HS-5 (cell line): ENCODE measurements at places on chromosomes 16 and 17.

- no peak for DNase-seq
Observed at GRCh38 chr16:85275533-85276249, 163.4 kb upstream of the CIBAR2 start.

- no peak for DNase-seq
Observed at GRCh38 chr17:78359321-78359996, 418 bp downstream of the SOCS3 start.

DNA sequence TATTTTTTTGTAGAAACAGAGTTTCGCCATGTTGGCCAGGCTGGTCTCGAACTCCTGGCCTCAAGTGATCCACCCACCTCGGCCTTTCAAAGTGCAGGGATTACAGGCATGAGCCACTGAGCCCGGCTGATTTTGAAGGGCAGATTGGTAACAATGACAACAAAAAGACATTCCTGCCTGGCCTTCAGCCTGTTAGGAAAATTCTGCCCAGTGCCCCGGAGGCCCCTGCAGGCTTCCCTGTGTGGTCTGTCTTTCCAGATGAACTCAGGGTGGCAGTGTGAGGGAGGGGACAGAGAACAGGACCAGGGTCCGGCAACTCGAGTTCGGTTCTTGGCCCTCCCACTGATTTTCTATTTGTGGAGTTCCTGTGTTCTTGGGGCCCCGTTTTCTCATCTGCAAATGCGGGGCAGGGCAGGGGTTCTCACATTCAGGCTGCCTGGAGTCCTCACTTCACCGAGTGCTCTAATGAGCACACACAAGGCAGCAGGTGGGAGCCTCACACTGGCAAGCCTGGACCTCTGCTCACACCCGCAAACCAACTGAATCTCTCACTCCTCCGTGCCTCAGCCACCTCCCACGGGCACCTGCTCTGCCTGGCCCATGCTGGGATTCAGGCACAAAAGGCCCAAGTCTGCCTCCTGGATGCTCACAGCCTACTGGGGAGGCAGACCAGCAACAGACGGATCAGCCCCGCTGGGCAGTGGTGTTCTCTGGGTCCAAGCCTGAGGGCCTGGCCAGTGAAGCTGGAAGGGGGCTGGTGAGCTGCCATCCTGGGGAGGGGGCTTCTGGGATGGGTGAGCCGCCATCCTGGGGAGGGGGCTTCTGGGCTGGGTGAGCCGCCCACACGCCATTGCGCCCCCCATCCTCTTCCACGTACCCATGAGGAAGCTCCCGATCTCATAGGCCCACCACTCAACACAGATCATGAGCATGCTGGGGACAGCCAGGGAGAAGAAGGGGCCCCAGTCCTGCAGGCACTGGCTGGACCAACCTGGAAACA, 10.3 kb downstream of the SLC47A2 start:
- DNase-seq: no peak

DNA sequence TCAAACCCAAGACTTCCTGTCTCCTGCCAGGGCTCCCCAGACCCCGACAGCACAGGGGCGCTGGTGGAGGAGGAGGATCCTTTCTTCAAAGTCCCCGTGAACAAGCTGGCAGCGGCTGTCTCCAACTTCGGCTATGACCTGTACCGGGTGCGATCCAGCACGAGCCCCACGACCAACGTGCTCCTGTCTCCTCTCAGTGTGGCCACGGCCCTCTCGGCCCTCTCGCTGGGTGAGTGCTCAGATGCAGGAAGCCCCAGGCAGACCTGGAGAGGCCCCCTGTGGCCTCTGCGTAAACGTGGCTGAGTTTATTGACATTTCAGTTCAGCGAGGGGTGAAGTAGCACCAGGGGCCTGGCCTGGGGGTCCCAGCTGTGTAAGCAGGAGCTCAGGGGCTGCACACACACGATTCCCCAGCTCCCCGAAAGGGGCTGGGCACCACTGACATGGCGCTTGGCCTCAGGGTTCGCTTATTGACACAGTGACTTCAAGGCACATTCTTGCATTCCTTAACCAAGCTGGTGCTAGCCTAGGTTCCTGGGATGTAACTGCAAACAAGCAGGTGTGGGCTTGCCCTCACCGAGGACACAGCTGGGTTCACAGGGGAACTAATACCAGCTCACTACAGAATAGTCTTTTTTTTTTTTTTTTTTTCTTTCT, 8.1 kb downstream of the SERPINF1 start:
- no peak for DNase-seq

- DNase-seq: peak; percentile 79
Observed at GRCh38 chr16:24977678-24978075, 37.5 kb downstream of the ARHGAP17 start.

GRCh38 chr17:78428025-78428575, 49.7 kb downstream of the PGS1 start:
- DNase-seq: no peak

- no peak for DNase-seq
Observed at GRCh38 chr17:19005137-19005773, 691 bp upstream of the FAM83G start.

DNA sequence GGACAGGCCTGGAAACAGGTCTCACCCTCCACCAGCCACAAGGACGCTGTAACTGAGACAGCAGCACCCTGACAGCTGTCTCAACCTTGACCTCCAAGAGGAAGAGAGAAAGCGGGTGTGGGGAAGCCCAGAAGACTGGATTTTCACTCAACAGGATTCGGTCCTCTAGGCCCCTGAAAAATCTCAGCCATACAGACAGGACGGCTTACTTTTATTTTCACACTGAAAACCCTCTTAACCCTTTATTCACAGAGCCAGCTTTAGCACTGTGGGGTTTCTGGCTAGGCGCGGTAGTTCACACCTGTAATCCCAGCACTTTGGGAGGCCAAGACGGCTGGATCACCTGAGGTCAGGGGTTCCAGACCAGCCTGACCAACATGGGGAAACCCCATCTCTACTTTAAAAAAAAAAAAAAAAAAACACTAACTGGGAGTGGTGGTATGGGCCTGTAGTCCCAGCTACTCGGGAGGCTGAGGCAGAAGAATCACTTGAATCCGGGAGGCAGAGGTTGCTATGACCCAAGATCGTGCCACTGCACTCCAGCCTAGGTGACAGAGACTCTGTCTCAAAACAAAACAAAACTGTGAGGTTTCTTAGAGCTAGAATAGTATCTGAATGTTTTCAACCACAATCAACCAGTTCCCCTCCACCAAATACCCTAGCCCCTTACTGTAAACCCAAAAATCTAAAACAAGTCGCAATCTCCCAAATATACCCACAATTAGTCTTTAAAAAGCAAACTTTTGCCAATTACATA, 5.3 kb downstream of the ANKRD11 start:
- DNase-seq: no peak

DNA sequence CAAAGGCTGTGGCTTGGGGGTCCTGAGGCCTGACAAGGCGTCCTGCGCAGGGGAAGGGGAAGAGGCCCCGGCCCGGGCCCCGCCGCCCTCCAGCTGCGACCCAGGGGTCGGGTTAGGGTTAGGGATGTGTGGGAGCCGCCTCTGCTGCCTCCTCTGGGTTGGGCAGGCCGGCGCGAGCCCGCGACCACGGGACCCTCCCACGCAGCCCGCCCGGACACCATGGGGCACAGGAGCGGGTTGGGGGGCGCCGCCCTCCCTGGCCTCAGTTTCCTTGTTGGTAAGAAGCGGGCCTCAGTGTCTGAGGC, 386 bp downstream of the CIAO3 start:
- DNase-seq: no peak

DNA sequence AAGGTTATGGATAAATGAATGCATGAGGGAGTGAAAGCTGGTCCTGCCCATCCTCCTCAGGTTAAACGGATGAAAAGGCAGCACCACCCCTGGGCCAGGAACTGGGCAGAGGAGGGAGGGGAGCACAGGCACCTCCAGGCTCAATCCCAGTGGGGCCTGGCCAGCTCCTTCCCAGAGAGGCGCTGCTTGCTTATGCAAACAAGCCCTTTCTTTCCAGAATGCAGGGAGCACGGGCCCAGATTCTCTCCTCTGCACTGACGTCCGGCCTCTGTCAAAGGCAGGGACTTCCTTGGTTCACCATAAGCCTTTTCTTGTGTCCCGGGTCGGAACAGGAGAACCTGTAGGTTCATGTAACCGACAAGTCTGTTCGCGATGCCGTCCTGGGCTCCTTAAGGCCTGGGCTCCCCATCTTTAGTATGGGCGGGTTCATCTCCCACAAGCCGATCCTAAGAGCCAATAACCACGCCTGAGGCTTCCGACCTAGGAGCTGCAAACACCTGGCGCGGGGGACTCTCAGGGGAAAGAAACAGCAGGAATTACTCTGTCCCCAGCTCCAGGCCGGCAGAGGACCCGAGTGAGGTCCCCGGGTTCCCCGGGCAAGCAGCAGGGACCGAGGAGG, 16.3 kb downstream of the ENPP7 start:
- DNase-seq: no peak

- DNase-seq: no peak
Observed at GRCh38 chr17:37025847-37026530, 77.2 kb downstream of the AATF start.

DNA sequence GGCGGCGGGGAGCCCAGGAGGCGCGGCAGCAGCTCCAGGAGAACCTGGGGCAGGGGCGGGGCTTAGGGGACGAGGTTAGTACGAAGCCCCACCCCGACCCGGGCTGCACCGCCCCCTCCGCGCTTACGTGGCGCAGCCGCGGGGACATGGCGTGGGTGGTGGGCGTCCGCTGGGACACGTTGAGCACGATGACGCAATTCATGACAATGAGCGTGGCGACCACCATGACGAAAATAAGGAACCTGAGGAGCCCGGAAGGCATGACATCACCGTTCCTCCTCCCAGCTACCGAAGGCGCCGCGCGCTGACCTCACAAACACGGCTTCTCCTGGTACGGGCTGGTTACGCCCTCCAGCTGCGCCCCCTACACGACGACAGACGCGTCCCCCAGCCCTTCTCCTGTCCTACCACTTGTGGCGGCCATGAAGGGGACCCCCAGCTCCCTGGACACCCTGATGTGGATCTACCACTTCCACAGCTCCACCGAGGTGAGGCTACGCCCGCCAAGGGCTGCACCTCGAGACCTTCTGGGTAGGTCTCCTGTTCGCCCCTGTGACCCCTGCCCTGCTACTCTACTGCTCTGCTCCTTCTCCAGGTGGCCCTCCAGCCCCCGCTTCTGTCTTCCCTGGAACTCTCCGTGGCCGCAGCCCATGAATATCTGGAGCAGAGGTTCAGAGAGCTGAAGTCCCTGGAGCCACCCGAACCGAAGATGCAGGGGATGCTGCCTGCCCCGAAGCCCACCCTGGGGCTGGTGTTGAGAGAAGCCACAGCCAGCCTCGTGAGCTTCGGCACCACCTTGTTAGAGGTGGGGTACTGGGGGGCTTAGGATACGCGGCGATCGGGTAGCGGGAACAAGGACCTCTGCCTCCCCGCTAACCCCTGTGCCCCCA, at the start of gene C17orf107:
TSS of gene C17orf107 (plus strand) at position 196 of the 890 bp plus-strand sequence. CDS start at position 423, 227 bp downstream.
- no peak for DNase-seq

DNA sequence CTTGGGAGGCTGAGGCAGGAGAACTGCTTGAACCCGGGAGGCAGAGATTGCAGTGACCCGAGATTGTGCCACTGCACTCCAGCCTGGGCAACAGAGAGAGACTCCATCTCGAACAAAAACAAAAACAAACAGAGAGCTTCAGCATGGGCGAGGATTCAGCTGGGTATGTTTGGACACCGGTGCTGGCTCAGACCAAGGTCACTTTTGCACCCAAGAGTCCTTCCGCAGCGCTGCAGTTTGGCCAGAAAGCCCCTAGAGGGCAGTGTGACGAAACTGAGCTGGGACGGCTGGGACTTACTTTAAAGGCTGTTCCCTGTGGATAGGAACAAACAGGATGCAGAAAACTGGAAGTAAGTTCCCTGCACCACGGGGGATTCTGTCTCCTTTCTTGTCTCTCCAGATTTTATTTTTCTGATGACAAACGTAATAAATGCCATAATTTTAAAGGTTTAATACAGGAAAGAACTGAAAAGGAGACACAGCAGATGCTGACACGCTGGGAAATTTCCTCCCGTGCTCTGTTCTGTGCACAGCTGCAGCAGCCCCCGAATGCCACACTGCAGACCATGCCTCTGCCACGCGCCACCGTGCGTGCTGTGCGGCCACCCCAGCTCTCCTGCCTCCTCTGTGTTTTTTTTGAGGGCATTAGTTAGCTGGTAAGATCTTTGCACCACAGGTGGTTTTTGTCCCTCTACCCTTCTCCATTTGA, 25.2 kb upstream of the USP36 start:
- no peak for DNase-seq

- no peak for DNase-seq
Observed at GRCh38 chr16:66366433-66367299, at the start of gene CDH5. CDH5 (plus strand) TSS chr16:66366691; CDS start chr16:66379338, 12,647 bp downstream.

DNA sequence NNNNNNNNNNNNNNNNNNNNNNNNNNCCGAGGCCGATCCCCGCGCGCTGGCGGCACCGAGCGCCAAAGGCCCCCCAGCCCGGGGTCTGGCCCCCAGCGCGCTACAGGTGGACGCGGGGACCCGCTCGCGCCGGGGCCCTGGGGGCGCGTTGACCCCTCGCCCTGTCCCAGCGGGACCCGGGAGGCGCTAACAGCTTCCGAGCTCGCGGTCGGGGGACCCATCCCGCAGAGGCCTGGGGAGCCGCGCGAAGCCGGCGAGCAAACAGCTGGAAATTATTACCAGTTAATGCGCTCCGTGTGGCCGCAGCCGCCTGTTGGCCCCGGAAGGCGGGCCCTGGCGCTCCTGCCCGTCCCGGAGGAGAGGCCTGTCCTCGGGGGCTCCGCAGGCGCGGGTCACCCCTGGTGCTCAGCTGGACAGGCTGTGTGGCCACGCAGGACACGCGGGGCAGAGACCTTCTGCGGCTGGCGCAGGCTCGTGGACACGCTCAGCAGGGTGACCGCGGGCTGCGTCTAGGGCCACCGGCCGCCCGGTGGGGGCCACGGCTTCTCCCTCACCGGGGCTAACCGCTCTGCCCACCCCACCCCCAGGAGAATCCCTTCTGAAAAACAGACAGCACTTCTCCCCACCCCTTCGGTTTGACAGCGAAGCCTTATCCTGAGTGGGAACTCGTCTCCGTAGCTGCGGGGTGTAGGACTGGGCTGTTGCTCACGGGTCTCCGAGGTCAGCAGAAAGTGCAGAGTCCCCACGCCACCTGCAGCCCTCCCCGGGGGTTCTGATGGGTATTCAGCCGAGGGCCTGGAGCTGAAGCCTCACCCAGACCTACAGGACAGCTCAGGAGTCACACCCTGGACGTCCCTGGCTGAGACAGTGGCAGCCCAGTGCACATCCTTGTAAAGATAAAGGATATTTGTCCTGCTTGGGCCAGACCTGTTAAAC, 138.7 kb upstream of the RPH3AL start:
- DNase-seq: no peak

GRCh38 chr17:51668155-51668962, 408.0 kb downstream of the UTP18 start:
- DNase-seq: no peak
